ENCODE measurements at places on chromosomes 12 and 14. TPM values are rescaled to one million over a fixed set of nuclear protein-coding genes. Genes with fewer than 3 reads are reported as not detected.
A peak's percentile ranks its signal among the peaks of the same experiment; 100 is the strongest.

- H3K36me3 ChIP-seq = peaks cover 13% of the 10 kb centered on the region
- H3K4me1 ChIP-seq = peaks cover 34% of the 10 kb centered on the region
- H3K4me3 ChIP-seq = no peak overlapping the region
- H3K27me3 ChIP-seq = no peaks in the 10 kb centered on the region
Observed at GRCh38 chr12:39622306-39622705, 2.7 kb upstream of the ABCD2 start.

TAOK3 gene
- 52.4 TPM for total RNA-seq

- DNase-seq = peak; percentile 24
- no peaks in the 10 kb centered on the region for H3K36me3 ChIP-seq
- H3K27me3 ChIP-seq = peaks cover 22% of the 10 kb centered on the region
- H3K4me1 ChIP-seq = peaks cover 9% of the 10 kb centered on the region
- peak within 1 kb of the TSS; percentile 68 for H3K4me3 ChIP-seq
Observed at GRCh38 chr12:106247674-106248311, at the start of gene CKAP4. Gene CKAP4 (minus strand): TSS chr12:106248020. CDS start chr12:106247851, 169 bp downstream.

KLRK1 gene
- total RNA-seq = 0.75 TPM

LRRC43 gene
- total RNA-seq = 1.6 TPM

OTX2 gene
- not detected for total RNA-seq

DNA sequence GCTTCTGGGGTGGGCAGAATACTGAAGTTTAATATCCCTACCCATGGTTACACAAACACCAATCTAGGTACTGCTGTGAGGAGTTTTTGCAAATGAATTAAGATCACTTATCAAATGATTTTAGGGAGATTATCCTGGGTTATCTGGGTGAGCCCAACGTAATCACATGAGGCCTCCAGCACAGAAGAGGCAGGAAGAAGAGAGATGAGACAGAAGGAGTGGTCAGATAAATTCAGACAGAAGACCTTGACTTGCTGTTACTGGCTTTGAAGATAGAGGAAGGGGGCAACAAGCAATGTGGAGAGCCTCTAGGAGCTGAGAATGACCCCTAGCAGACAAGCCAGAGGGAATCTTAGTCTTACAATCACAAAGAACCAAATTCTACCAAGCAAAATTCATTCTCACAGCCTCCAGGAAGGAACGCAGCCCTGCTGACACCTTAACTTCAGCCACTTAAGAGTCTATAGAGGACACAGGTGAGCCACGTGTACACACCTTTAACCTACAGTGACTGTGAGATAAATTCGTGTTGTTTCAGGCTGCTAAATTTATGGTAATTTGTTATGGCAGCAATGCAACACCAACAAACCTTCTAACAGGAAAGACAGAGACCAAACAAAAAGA lies 49.4 kb downstream of the FERMT2 start:
- peaks cover 20% of the 10 kb centered on the region for H3K27me3 ChIP-seq
- no peak overlapping the region for H3K4me3 ChIP-seq
- H3K36me3 ChIP-seq = no peaks in the 10 kb centered on the region
- no peak for DNase-seq

SLCO1C1 gene
- not detected for total RNA-seq
